A549 treated with Mapracorat at 1 μM for 4 hours (cell line): ENCODE measurements at places on chromosomes 12 and 14. TPM values are rescaled to one million over a fixed set of nuclear protein-coding genes. Genes with fewer than 3 reads are reported as not detected.

The NOXRED1 gene
- total RNA-seq = 0.13 TPM in 1 of 5 replicates, not detected in the others

The NID2 gene
- 24.2 to 40.0 TPM (median 25.4 TPM) in 5 replicates for total RNA-seq

The NEK9 gene
- 26.7 to 35.4 TPM (median 34.2 TPM) in 5 replicates for total RNA-seq

The EVL gene
- 24.2 to 31.9 TPM (median 27.3 TPM) in 5 replicates for total RNA-seq

The HOXC4 gene
- total RNA-seq = 2.1 to 3.7 TPM (median 3.3 TPM) in 5 replicates

The NRXN3 gene
- total RNA-seq = 0.52 to 1.1 TPM (median 0.79 TPM) in 5 replicates

The NAV3 gene
- total RNA-seq = 6.7 to 12.2 TPM (median 8.9 TPM) in 5 replicates

The KCNH3 gene
- total RNA-seq = 1.5 to 2.6 TPM (median 2.3 TPM) in 5 replicates

The NELL2 gene
- 0.11 to 0.13 TPM in 2 of 5 replicates, not detected in the others for total RNA-seq

The C1S gene
- total RNA-seq = 38.3 to 56.5 TPM (median 44.5 TPM) in 5 replicates

The DTX1 gene
- 0.29 to 0.55 TPM (median 0.42 TPM) in 5 replicates for total RNA-seq

The B4GALNT3 gene
- total RNA-seq = 0.35 to 1.1 TPM (median 0.68 TPM) in 5 replicates

The TSPAN19 gene
- not detected in 5 replicates for total RNA-seq

The RPS29 gene
- total RNA-seq = 4,245 to 4,857 TPM (median 4,440 TPM) in 5 replicates

The PCNX1 gene
- total RNA-seq = 15.2 to 19.2 TPM (median 16.2 TPM) in 5 replicates

The CFAP251 gene
- total RNA-seq = 0.96 to 1.7 TPM (median 1.5 TPM) in 5 replicates

The TAS2R50 gene
- not detected in 5 replicates for total RNA-seq

The KLRK1 gene
- 0.07 TPM in 1 of 5 replicates, not detected in the others for total RNA-seq

The SDS gene
- 0.29 to 2.7 TPM (median 1.8 TPM) in 5 replicates for total RNA-seq

The SLC38A4 gene
- 0.04 to 0.17 TPM (median 0.08 TPM) in 5 replicates for total RNA-seq

The PGF gene
- total RNA-seq = 3.1 to 4.5 TPM (median 4.1 TPM) in 5 replicates

The CMA1 gene
- total RNA-seq = not detected in 5 replicates

The CIROP gene
- total RNA-seq = not detected in 5 replicates

The STX2 gene
- 20.0 to 27.6 TPM (median 26.0 TPM) in 5 replicates for total RNA-seq

The OR4N5 gene
- total RNA-seq = not detected in 5 replicates

The SLC10A1 gene
- total RNA-seq = not detected in 5 replicates

The LAG3 gene
- total RNA-seq = 0.89 to 2.3 TPM (median 1.4 TPM) in 5 replicates

The LRRC43 gene
- total RNA-seq = 0.08 TPM in 1 of 5 replicates, not detected in the others

The PPHLN1 gene
- 46.2 to 74.8 TPM (median 54.4 TPM) in 5 replicates for total RNA-seq

The PDZRN4 gene
- total RNA-seq = 0.04 to 0.09 TPM (median 0.07 TPM) in 3 of 5 replicates, not detected in the others

The PZP gene
- not detected in 5 replicates for total RNA-seq

The COA8 gene
- total RNA-seq = 47.7 to 57.7 TPM (median 56.0 TPM) in 5 replicates

The CD69 gene
- not detected in 5 replicates for total RNA-seq

The MIPOL1 gene
- total RNA-seq = 2.1 to 3.0 TPM (median 2.6 TPM) in 5 replicates

The CLEC4A gene
- total RNA-seq = 0.31 to 0.44 TPM in 2 of 5 replicates, not detected in the others

The PPP1CC gene
- total RNA-seq = 126 to 156 TPM (median 153 TPM) in 5 replicates

The ACOT4 gene
- 1.8 to 2.0 TPM (median 1.9 TPM) in 5 replicates for total RNA-seq

The ENTPD5 gene
- 5.0 to 7.3 TPM (median 6.3 TPM) in 5 replicates for total RNA-seq

The NANOG gene
- not detected in 5 replicates for total RNA-seq

The PRB4 gene
- not detected in 5 replicates for total RNA-seq

The GUCY2C gene
- total RNA-seq = not detected in 5 replicates

The P2RX2 gene
- not detected in 5 replicates for total RNA-seq

The NTF3 gene
- total RNA-seq = not detected in 5 replicates

The WBP11 gene
- total RNA-seq = 47.9 to 53.3 TPM (median 48.3 TPM) in 5 replicates

The PMEL gene
- total RNA-seq = 1.1 to 1.5 TPM (median 1.1 TPM) in 5 replicates
